ENCODE measurements at places on chromosomes 16 and 17. TPM values are rescaled to one million over a fixed set of nuclear protein-coding genes. Genes with fewer than 3 reads are reported as not detected.

The CA4 gene
- 8.3 TPM for total RNA-seq

The TNFRSF12A gene
- 3.0 TPM for total RNA-seq

The SLC38A8 gene
- total RNA-seq, result not detected

The CSH2 gene
- not detected for total RNA-seq

The TP53TG3 gene
- total RNA-seq, result not detected

The ABCC11 gene
- 0.72 TPM for total RNA-seq

The SCGB1C2 gene
- total RNA-seq, result not detected

The PPY gene
- total RNA-seq, result not detected

The SLC5A10 gene
- 0.08 TPM for total RNA-seq

The ITGAL gene
- total RNA-seq, result not detected

The WSCD1 gene
- total RNA-seq, result 43.9 TPM

The CHST5 gene
- 0.13 TPM for total RNA-seq

The CIBAR2 gene
- total RNA-seq, result not detected

The MAP2K6 gene
- 30.5 TPM for total RNA-seq

The C16orf92 gene
- not detected for total RNA-seq

The CFAP52 gene
- total RNA-seq, result not detected

The CCDC40 gene
- 7.7 TPM for total RNA-seq

The UMOD gene
- total RNA-seq, result not detected

The NPIPA5 gene
- 1.7 TPM for total RNA-seq

The SPAG7 gene
- 67.3 TPM for total RNA-seq

The ACSM2A gene
- not detected for total RNA-seq

The USP43 gene
- 0.90 TPM for total RNA-seq

The C17orf107 gene
- total RNA-seq, result 2.3 TPM

The CCDC78 gene
- 0.85 TPM for total RNA-seq

The CCL7 gene
- total RNA-seq, result not detected

The HNF1B gene
- total RNA-seq, result 0.13 TPM

The PMFBP1 gene
- 0.38 TPM for total RNA-seq

The UBE2O gene
- total RNA-seq, result 49.0 TPM

The GINS2 gene
- total RNA-seq, result 9.1 TPM

The NPIPB6 gene
- total RNA-seq, result 1.5 TPM

The CHST4 gene
- 0.13 TPM for total RNA-seq

The TEKT5 gene
- 0.64 TPM for total RNA-seq

The DERL2 gene
- 83.4 TPM for total RNA-seq

The SOST gene
- 29.6 TPM for total RNA-seq

The G6PC1 gene
- not detected for total RNA-seq

The FNDC8 gene
- not detected for total RNA-seq
